NCI-H1105 treated with DMSO at 0.1 percent for 48 hours (cell line): ENCODE measurements at places on chromosomes 5 and 9.
A peak's percentile ranks its signal among the peaks of the same experiment; 100 is the strongest.

DNA sequence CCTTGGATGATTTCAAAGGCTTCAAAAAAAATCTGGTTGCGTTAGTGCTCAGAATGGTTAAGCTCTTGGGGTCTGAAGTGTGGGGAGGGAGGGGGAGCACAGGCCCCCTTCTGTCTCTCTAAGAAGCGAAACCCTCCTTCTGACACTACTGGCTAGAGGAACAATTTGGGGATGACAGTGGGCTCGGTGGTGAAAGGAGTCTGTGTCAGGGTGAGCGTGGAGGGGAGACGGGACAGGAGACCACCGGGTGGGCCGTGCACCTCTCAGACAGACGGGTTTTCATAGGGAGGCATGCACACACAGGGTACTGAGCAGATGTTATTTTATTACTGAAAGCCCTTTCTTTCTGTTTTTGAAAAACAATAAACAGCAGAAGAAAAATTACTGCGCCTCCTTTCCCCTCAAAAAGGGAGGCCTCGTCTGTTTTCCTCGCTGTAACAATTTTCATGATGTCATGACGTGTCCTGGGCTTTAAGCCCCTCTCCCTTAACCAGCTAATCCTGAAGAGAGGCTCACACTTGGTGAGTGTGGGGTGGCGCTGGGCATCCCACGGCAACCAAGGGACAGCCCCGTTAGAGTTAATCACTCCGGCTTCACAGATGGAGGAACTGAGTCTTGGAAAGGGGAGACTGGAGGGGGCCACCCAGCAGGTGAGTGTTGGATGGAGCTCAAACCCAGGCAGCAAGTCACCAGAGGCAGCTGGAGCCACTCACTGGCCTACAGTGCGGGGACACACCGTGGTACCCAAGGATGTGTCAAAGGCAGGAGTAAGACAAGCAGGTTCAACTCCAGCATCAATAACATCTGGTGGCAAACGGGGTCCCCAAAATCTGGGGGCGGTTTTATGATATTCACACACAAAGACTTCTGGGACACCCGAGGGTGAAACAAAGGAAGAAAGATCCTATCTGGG, 53.4 kb downstream of the PTCH1 start:
- DNase-seq, result no peak

- DNase-seq, result peak; percentile 35
Observed at GRCh38 chr9:37582548-37583157, 6.5 kb upstream of the FBXO10 start.

DNA sequence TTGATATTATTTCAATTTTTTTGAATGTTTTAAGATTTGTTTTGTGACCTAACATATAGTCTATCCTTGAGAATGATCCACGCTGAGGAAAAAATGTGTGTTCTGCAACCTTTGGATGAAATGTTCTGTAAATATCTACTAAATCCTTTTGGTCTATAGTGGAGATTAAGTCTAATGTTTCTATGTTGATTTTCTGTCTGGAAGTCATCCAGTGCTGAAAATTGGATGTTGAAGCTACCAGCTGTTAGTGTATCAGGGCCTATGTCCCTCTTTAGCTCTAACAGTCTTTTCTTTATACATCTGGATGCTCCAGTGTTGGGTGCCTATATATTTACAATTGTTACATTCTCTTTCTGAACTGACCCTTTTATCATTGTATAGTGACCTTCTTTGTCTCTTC, 422.3 kb downstream of the TMEM232 start:
- no peak for DNase-seq

- no peak for DNase-seq
Observed at GRCh38 chr5:119897537-119898370, 268.4 kb downstream of the FAM170A start.

DNA sequence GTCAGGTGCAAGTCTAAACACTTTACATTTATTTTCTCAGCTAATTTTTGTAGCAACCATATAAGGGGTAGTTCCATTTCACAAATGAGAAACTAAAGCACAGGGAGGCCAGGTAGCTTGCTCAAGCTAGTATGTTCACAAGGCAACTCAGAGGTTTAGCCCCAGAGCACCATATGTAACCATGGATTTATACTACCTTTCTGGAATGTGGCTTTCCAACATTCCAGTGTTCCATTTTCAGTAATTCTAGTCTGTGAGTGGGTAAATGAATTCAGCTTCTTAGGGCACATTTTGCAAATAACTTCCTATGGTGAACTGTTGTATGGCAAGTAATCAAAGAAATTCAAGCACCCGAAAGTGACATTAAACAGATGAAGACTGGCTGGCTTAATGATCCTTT, 25.0 kb upstream of the CAST start:
- DNase-seq, result no peak

DNA sequence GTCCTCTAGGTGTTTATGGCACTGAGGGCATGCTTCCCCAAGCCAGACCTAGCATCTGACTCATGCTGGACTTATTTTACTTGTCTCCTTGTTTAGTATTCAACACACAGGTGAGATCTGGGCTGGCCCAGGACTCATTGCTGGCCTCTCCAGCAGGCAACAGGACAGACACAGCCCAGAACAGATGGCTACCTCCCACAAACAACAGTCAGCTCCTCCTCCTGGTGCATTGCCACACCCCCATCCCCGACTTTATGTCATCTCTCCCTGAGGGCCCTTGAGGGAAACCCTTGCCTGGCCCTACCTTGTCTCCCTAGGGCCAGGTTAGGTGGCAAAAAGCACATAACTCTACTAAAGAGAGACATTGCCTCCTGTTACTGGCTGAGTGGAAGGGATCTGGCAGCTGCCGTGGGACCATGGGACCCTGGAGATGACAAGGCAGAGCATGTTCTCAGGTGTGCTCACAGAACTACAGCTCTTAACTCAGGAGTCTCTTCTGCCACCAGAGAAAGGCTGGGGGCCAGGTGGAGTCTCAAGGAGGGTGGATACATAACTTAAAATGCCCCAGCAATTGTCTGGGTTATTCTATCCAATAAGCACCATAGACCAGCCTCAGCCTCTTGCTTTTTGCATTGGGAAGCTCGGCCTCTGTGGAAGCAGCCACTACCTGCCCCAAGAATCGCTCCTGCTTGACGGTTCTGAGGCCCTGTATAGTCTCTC, 2.3 kb downstream of the ACSL6 start:
- DNase-seq, result no peak

DNA sequence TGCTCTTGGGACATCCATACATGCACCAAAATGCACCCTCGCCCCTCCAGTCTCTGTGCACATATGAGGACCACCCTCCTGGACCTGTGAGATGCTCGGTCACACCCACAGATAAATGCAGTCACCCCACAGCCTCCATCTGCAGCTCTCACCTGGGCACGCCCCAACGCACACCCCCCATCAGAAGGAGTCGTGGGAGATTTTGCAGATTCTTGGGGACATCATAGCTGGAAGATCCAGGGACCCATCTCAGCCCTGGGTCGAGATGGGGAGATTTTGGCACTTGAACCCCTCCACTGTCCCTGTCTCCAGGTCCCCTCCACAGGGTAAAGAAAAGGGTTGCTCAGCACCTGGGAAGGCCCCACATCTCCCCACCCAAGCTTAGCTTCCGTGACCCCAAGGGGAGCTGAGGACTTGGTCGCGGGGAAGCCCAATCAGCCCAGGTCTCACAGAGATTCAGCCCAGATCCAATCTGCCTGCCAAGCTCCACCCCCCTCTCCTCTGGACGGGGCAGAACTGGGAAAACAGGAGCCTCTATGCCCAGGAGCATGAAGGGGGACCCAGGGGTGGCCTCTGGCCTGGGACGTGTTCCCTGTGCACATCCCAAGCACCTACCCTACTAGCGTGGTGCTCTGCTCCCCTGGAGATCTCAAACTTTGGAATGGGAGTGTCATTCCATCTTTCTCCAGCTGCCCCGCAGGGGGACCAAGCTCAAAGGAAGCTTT, 89.2 kb upstream of the LMX1B start:
- DNase-seq, result no peak

DNA sequence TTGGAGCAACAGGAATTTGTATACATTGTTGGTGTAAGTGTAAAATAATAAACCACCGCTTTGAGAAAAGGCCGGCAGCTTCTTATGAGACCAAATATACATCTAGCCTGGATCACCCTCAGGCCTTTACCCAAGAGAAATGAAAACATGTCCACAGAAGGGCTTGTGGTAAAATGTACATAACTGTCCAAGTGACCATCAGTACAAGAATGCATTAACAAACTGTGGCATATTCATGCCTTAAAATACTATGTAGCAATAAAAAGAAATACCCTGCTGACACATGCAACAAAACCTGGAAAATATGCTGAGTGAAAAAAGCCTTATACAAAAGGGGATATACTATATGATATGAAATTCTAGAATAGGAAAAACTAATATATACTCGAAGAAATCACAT, 311.9 kb upstream of the TRPC7 start:
- no peak for DNase-seq

DNA sequence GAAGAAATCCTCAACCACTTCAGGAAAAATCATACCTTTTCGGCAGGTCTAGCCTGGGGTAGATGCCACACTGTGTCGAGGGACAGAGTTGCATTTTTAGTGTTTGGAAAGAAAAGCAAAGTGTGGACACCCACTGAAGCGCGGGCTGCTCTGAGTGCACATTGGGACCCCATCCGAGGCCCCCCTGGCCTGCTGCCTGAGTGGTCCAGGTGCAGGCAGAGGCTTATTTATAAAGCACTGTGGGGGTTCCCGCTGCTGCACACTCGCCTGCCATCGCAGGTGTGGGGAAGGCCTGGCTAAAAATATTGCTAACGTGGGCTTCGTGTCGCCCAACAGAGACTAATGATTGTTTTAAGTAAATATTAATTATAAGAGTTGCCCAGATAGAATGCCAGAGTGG, 119.4 kb downstream of the CRB2 start:
- DNase-seq, result no peak

DNA sequence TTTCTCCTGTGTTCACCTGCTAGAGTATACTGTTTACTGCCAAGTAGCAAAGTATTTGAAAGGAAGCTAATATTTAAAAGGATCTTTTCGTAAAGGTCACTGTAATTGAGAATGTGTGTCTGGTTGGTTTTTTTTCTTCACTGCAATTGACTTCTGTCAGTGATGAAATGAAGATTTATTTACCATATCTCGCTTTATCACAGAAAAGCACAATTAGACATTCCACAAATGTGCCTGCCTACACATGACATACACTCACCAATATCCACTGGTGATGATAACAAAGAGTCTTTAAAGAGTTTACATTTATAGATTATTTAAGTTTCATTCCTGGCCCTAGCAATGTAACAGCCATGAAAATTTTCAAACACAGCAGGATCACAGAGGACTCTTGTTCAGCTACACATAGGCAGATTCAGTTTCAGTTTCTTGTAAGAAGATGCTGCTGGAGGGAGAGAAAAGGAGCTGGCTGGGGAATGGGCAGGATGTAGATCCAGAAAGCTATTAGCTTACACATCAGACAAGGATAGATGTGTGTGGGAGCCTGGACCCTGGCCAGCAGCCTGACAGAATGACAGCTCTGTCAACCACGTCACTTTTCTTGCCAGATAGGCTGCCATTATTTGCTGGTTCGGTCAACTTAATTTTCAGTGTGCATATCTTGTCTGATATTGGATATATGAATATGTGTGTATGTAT, 104.0 kb downstream of the GDNF start:
- DNase-seq, result peak; percentile 18

- DNase-seq, result no peak
Observed at GRCh38 chr5:128469912-128470311, 68.1 kb downstream of the FBN2 start.

- DNase-seq, result no peak
Observed at GRCh38 chr9:114722937-114723620, 41.1 kb upstream of the TEX48 start.

- no peak for DNase-seq
Observed at GRCh38 chr9:7333719-7334118, 465.9 kb downstream of the DMAC1 start.

DNA sequence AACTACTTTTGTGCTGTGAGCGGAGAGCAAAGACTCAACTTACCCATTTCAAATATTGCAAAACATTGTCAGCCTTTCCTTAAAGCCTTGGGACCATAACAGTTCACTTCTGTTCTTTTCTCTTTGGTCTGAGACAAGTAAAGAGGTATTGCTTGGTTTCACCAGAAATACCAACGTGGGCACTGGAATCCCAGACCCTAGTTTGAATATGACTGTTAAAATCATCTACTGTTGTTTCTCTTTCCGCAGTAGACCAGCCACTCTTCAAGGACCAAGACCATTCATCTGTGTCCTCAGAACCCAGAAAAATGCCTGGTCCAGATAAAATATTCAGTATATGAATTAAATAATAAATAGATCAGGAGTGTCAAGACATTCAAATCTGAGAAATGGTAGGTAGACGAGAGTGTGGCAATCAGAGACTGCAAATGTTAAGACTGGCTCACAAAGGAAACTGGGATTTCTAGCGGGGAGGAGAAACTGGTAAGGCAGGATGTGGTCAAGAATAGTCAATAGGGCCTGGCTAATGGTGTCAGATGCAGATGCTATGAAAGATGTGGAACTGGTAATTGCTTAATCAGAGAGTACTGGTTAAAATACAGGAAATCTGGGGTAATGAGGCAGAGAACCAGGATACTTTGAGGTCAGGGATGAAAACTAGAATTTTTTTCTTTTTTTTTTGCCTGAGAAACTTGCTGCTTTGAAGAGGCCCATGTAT, 82.1 kb upstream of the IL33 start:
- DNase-seq, result no peak

DNA sequence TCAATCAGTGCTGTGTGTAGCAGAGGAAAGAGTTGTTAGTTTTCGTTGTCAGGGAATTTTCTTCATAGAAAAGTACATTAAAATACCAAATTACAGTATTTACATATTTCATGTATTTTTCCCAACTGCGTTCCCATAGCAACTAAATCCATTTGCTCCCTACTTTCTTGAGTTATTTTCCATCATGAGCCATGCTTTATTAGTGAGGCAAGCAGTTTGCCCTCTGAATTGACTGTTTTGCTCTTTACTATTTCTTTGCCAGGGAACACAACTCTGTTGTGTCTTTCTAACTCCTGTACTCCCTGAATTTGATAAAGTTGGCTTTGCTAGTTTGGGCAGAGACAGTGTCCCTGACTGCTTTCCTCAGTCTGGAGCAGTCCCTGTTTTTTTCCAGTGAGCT, 276.2 kb upstream of the SLC30A5 start:
- DNase-seq, result no peak

- no peak for DNase-seq
Observed at GRCh38 chr9:88673886-88674285, 138.9 kb downstream of the NXNL2 start.

DNA sequence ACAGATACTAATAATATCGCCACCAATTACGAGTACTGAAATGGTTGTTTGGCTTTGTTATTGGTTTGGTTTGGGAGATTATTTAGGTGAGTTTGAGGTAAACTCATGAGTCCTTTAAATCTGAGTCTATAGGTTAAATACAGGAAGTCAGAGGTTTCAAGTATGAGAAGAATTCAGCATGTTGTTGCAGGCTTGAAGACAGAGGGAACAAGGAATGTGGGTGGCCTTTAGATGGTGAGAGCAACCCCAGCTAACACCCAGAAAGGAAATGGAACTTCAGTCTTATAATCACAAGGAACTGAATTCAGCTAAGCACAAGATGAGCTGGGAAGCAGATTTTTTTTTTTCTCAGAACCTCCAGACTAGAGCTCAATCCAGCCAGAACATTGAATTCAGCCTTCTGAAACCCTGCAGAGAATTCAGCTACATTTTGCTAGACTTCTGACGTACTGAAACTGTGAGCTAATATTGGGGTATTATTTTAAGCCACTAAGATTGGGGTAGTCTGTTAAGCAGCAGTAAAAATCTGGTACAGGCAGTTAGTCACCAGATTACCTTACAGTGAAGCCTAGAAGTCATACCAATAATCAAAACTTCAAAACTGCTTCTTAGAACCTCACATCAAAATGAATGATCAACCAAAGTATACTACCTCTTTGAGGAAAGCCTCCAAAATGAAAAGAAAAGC, 216.0 kb upstream of the PUM3 start:
- no peak for DNase-seq
